ENCODE measurements at places on chromosomes 6 and 20. TPM values are rescaled to one million over a fixed set of nuclear protein-coding genes. Genes with fewer than 3 reads are reported as not detected.

The TNFRSF21 gene
- 22.1 TPM for polyA plus RNA-seq

The SYS1 gene
- 6.9 TPM for polyA plus RNA-seq

The ADGRF1 gene
- not detected for polyA plus RNA-seq

The SYCP2L gene
- polyA plus RNA-seq: 10.5 TPM

The WFDC12 gene
- not detected for polyA plus RNA-seq

The HLA-DOB gene
- not detected for polyA plus RNA-seq

The C4A gene
- polyA plus RNA-seq: not detected

The C4B gene
- 0.19 TPM for polyA plus RNA-seq

The PLA2G7 gene
- 2.3 TPM for polyA plus RNA-seq

The GABRR1 gene
- 0.12 TPM for polyA plus RNA-seq

Data from GM23338 (cell line).